ENCODE measurements at places on chromosomes 13 and 19.

- DNase-seq = peak; percentile 33
Measured at GRCh38 chr19:16160943-16161560, 12.3 kb downstream of the CIB3 start.

- DNase-seq = no peak
Measured at GRCh38 chr13:43271152-43271551, 247.8 kb downstream of the DNAJC15 start.

DNA sequence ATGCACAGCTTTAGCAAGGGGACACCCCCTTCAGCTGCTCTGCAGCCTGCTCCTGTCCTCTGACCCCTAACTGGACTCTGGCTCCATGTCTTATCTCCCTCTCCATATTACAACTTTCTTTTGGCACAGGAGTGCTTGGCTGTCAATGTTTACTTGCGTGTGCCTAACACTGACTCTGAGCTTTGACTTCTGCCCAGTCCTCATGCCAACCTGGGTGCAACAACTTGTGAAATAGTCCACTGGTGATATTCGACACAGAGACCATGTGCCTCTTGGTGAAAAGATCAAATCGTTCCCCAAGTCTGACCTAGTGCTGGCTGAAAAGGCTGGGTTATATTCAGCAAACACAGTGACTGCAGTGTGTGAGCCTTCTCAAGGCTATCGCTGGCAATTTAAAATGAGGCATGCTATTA is 34.1 kb upstream of the KLF12 start:
- DNase-seq = no peak

DNA sequence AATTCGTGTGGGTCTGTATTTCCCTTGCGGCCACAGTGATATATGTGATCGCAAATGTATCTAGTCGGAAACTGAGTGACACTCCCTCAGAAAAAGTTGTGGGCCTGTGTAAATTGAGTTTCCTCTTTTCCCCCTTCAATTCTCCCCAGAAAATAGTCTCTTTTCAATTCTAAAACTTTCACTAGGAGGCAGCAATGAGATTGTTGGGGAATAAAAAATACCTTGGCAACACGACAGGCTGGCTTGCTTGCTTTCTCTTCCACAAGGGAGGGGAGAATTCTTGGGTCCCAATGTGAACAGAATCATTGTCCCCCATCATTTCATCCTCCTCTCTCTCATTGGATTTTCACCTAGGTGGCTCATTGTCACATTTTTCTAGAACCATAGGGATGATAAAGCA is 3.7 kb upstream of the SOX21 start:
- DNase-seq = no peak

GRCh38 chr19:14115756-14116155 is 1.8 kb downstream of the PRKACA start:
- DNase-seq = no peak

- DNase-seq = no peak
Measured at GRCh38 chr13:46641274-46642081, 88.5 kb downstream of the LRCH1 start.

DNA sequence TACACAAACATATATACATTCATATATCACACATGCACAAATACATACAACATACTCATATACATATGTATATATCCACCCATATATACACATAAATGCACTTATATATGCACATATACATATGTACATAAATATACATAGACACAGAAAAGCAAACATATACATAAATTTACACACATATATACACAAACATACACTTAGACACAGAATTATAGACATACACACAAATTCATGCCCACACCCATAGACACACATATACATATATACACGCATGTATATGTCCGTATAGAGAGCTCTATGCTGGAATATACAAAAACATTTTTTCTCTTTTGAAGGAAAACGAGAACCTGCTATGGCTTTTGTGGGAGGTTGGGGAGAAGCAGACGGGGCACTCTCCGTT is 20.6 kb downstream of the PNMA8A start:
- no peak for DNase-seq

GRCh38 chr13:28557725-28558520 is 63.0 kb upstream of the FLT1 start:
- no peak for DNase-seq

- DNase-seq = no peak
Measured at GRCh38 chr13:51158365-51158764, 47.3 kb upstream of the C13orf42 start.

DNA sequence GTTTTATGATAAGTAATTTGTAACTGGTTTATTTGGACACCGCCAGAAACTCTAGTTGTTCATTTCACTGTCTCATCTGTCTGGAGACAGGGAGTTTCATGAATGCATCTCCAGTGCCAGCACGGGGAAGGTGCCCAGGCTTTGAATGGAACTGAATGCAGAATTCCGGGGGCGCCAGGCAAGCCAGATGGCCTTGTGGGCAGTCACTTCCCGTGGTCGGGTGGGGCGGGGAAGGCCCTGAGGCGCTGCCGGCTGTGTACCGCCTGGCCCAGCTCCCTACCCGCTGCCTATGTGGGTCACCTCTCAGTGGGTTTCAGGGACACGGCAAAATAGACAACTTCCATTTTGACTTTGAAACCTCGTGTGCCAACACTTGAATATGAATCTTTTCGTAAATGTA is 28.8 kb upstream of the MCF2L start:
- DNase-seq = no peak
